ENCODE measurements at places on chromosomes 11 and 22. TPM values are rescaled to one million over a fixed set of nuclear protein-coding genes. Genes with fewer than 3 reads are reported as not detected.
A peak's percentile ranks its signal among the peaks of the same experiment; 100 is the strongest.

- no peak overlapping the region for H3K4me3 ChIP-seq
- no peaks in the 10 kb centered on the region for H3K36me3 ChIP-seq
- no peak for DNase-seq
These were observed 12.9 kb upstream of the CDKN1C start for GRCh38 chr11:2898366-2899079.

DNA sequence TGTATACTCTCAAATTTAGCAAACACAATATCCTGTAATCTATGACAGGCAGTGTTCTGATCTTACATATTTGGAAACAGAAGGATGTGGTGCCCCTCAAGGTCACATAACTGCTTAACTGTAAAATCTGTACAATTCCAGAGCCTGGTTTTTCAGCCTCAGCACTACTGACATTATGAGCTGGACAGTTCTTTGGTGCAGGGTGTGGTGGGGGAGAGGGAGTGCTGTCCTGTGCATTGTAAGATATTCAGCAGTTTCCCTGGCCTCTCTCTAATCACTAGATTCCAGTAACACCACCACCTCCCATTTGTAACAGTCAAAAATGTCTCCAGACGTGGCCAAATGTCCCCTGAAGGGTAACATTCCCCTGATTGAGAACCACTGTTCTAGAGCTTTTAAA lies 1.8 kb upstream of the OR5B21 start:
- H3K36me3 ChIP-seq: no peaks in the 10 kb centered on the region
- no peaks in the 10 kb centered on the region for H3K4me1 ChIP-seq
- no peak overlapping the region for H3K4me3 ChIP-seq

DNA sequence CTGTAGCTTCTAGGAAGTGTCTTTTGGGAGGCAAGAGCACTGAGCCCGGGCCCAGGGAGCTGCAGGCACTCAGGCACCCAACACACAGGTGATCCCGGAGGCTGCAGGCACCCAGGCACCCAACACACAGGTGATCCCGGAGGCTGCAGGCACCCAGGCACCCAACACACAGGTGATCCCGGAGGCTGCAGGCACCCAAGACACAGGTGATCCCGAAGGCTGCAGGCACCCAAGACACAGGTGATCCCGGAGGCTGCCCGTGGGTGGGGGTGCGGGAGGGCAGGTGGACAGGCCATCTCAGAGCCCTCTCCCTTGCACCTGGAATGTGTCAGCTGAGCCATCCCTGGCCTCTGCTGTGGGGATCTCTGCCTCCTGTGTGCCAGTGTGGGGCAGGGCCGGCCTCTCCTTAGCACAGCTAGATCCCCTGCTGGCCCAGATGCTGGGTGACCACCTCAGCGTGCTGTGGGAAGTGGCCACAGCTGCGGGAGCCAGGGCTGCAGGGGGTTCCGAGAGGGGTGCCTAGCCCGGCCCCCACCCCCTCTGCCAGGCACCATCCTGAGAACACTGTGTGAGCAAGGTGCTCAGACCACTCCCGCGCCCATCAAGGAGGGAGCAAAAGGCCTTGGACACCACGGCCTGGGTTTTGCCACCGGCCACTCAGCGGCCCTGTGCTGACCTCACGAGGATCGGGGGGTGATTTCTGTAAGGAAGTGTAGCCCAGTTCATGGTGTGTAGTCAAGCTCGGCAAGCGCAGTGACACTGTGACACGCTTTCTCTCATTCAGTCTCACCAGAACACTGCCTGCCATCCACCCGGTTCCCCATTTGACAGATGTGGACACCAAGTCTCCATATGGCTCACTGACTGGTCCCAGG lies 14.2 kb downstream of the MRGPRG start:
- no peak overlapping the region for H3K27ac ChIP-seq
- H3K27me3 ChIP-seq: peaks cover 96% of the 10 kb centered on the region
- no peak for DNase-seq
- no peaks in the 10 kb centered on the region for H3K36me3 ChIP-seq
- H3K4me3 ChIP-seq: no peak overlapping the region
- H3K4me1 ChIP-seq: peaks cover 3% of the 10 kb centered on the region

- no peaks in the 10 kb centered on the region for H3K36me3 ChIP-seq
- H3K27ac ChIP-seq: no peak overlapping the region
- H3K4me1 ChIP-seq: no peaks in the 10 kb centered on the region
- no peak for DNase-seq
- no peaks in the 10 kb centered on the region for H3K27me3 ChIP-seq
These were observed 1143.8 kb upstream of the TENM4 start for GRCh38 chr11:80584661-80585060.

DNA sequence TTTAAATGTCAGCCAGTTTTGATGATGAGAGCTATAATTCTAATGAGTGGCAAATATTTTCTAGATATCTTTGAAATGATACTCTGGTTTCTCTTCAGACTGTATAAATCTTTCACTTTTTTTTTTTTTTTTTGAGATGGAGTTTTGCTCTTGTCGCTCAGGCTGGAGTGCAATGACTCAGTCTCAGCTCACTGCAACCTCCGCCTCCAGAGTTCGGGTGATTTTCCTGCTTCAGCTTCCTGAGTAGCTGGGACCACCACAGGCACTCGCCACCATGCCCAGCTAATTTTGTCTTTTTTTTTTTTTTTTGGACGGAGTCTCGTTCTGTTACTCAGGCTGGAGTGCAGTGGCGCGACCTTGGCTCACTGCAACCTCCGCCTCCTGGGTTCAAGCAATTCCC lies 113.6 kb downstream of the TEAD1 start:
- peaks cover 28% of the 10 kb centered on the region for H3K36me3 ChIP-seq
- H3K4me1 ChIP-seq: peaks cover 12% of the 10 kb centered on the region
- H3K4me3 ChIP-seq: no peak overlapping the region
- no peaks in the 10 kb centered on the region for H3K27me3 ChIP-seq

- peak; percentile 37 for DNase-seq
- H3K4me3 ChIP-seq: no peak overlapping the region
- peaks cover 77% of the 10 kb centered on the region for H3K36me3 ChIP-seq
- H3K27me3 ChIP-seq: no peaks in the 10 kb centered on the region
- H3K4me1 ChIP-seq: no peaks in the 10 kb centered on the region
These were observed 5.5 kb downstream of the MRPL49 start for GRCh38 chr11:65127473-65128181.

LYVE1 gene
- not detected for total RNA-seq

ANO5 gene
- 9.5 TPM for total RNA-seq

GRCh38 chr22:48631288-48631863 lies 1196.3 kb downstream of the BRD1 start:
- no peaks in the 10 kb centered on the region for H3K36me3 ChIP-seq
- no peak overlapping the region for H3K4me3 ChIP-seq
- H3K4me1 ChIP-seq: peaks cover 12% of the 10 kb centered on the region
- H3K27ac ChIP-seq: no peak overlapping the region
- no peaks in the 10 kb centered on the region for H3K27me3 ChIP-seq

DNA sequence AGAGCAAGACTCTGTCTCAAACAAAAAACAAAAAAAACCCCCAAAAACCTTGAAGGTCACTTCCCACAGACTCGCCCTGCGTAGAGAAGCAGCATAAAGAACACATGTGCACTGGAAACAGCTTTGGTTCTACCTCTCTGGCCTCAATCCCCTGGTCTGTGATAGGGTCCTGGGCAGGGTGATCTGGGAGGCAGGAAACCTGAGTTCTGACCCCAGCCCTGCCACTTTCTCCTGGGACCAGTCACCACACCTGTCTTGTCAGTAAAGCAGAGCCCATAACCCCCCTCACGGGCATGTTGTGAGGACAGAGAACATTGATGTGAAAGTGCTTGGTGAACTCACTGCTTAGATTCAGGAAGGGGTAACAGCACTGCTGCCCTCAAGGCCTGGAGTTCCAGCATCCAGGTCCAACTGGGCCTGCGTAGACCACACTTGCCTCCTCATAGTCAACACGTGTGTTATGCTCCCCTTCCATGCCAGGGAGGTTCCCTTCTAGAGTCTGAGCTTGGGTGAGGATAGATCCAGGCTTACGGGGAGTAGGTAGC lies 11.4 kb downstream of the UCP2 start:
- H3K27me3 ChIP-seq: no peaks in the 10 kb centered on the region
- no peak for DNase-seq
- H3K4me1 ChIP-seq: no peaks in the 10 kb centered on the region
- no peak overlapping the region for H3K4me3 ChIP-seq
- H3K27ac ChIP-seq: no peak overlapping the region

GRCh38 chr22:44197271-44197670 lies 16.5 kb downstream of the PARVG start:
- H3K27ac ChIP-seq: no peak overlapping the region
- no peaks in the 10 kb centered on the region for H3K4me1 ChIP-seq
- H3K27me3 ChIP-seq: no peaks in the 10 kb centered on the region
- no peak for DNase-seq
- no peak overlapping the region for H3K4me3 ChIP-seq
- H3K36me3 ChIP-seq: no peaks in the 10 kb centered on the region

SOX6 gene
- total RNA-seq: 0.73 TPM

- no peak overlapping the region for H3K27ac ChIP-seq
- H3K4me3 ChIP-seq: no peak overlapping the region
- no peaks in the 10 kb centered on the region for H3K27me3 ChIP-seq
- peaks cover 23% of the 10 kb centered on the region for H3K36me3 ChIP-seq
- no peaks in the 10 kb centered on the region for H3K4me1 ChIP-seq
These were observed 25.7 kb downstream of the TTC12 start for GRCh38 chr11:113339929-113340589.

GRCh38 chr11:75463106-75463774 lies 30.2 kb upstream of the KLHL35 start:
- no peaks in the 10 kb centered on the region for H3K36me3 ChIP-seq
- peaks cover 14% of the 10 kb centered on the region for H3K4me1 ChIP-seq
- no peak overlapping the region for H3K4me3 ChIP-seq

- H3K4me1 ChIP-seq: peaks cover 3% of the 10 kb centered on the region
- H3K4me3 ChIP-seq: no peak overlapping the region
- no peaks in the 10 kb centered on the region for H3K27me3 ChIP-seq
- H3K36me3 ChIP-seq: peaks cover 45% of the 10 kb centered on the region
- H3K27ac ChIP-seq: no peak overlapping the region
- DNase-seq: no peak
These were observed 26.3 kb downstream of the APOL1 start for GRCh38 chr22:36279219-36279666.

DNA sequence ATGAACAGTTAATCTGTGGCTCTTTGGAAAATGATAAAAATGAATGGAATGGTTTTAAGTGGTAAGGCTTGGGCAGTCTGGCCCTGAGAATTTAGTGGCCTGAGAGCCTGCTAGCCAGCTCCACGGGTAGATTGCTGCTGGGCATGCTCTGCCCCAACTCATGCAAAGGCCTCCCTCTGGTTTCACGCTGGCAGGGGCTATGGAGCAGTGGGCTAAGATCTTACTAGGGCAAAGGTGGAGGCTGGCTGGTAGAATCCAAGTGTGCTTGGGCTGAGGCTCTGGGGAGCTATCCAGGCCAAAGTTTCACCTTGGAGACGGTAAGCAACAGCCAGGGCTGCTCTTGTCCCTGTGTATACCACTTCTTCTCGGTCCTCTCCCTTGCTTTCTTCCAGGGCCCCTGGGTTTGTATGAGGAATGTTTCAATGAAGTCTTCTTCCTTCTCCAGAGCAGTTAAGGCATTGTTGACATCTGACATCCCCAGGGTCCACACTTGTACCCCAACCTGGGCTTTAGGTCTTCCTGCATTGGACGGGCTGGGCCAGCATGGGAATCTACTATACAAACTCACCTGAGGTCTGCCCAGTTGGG lies 27.4 kb downstream of the UBE2L3 start:
- no peak overlapping the region for H3K27ac ChIP-seq
- no peaks in the 10 kb centered on the region for H3K4me1 ChIP-seq
- no peaks in the 10 kb centered on the region for H3K27me3 ChIP-seq
- DNase-seq: no peak

GRCh38 chr11:67418476-67419281 lies 3.2 kb downstream of the CARNS1 start:
- peaks cover 13% of the 10 kb centered on the region for H3K27me3 ChIP-seq
- no peak overlapping the region for H3K27ac ChIP-seq
- no peaks in the 10 kb centered on the region for H3K4me1 ChIP-seq
- H3K4me3 ChIP-seq: no peak overlapping the region
- no peak for DNase-seq
- H3K36me3 ChIP-seq: no peaks in the 10 kb centered on the region

- no peak overlapping the region for H3K27ac ChIP-seq
- no peak for DNase-seq
- H3K4me1 ChIP-seq: peaks cover 27% of the 10 kb centered on the region
- no peak overlapping the region for H3K4me3 ChIP-seq
- H3K27me3 ChIP-seq: no peaks in the 10 kb centered on the region
These were observed 41.2 kb downstream of the SNX19 start for GRCh38 chr11:130874955-130875531.

P4HA3 gene
- total RNA-seq: not detected

SIRT3 gene
- total RNA-seq: 28.6 TPM

DNA sequence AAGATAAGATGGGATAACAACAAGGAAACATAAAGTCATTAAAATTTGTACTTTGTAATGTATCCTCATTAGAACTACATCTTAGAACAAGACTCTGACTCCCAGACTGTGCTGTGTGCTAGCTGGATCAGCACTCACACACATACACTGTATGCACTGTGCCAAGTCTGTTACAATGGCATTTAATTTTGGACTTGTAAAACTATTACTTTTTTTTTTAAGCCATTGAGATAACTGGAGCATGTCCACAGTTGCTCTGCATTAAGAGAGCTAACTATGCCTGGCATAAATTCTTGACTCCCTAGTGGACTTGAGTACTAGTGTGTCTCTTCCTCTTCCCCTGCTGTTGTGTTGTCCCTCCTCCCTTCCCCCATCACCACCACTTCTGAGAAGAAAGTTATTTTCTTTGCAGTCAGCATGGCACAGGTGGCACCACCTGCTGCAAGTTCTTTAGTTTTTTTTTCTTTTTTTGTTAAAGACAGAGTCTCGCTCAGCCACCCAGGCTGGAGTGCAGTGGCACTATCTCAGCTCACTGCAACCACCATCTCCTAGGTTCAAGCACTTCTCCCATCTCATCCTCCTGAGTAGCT lies 268.6 kb downstream of the TMEM135 start:
- no peak overlapping the region for H3K4me3 ChIP-seq
- DNase-seq: no peak
- H3K27me3 ChIP-seq: no peaks in the 10 kb centered on the region
- H3K36me3 ChIP-seq: peaks cover 77% of the 10 kb centered on the region

GRCh38 chr22:31830721-31831070 lies 76.9 kb downstream of the DEPDC5 start:
- no peak overlapping the region for H3K27ac ChIP-seq
- no peaks in the 10 kb centered on the region for H3K4me1 ChIP-seq
- peaks cover 33% of the 10 kb centered on the region for H3K36me3 ChIP-seq
- no peak overlapping the region for H3K4me3 ChIP-seq

TSSK2 gene
- not detected for total RNA-seq

GRCh38 chr11:124951341-124951740 lies 2.7 kb upstream of the CCDC15 start:
- DNase-seq: no peak
- no peaks in the 10 kb centered on the region for H3K4me1 ChIP-seq
- no peak overlapping the region for H3K27ac ChIP-seq
- H3K4me3 ChIP-seq: no peak overlapping the region
- H3K36me3 ChIP-seq: no peaks in the 10 kb centered on the region

CHADL gene
- 1.3 TPM for total RNA-seq

DNA sequence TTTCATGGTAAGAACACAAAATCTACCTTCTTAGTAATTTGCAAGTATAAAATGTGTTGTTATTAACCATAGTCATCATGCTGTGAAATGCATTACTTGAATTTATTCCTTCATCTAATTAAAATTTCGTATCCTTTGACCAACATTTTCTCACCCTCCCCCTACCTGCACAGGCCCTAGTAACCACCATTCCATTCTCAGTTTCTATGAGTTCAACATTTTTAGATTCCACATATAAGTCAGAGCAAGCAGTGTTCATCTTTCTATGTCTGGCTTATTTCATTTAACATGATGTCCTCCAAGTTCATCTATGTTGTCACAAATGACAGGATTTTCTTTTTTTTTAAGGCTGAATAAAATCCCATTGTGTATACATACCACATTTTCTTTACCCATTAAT lies 43.5 kb upstream of the CCDC179 start:
- H3K27me3 ChIP-seq: no peaks in the 10 kb centered on the region
- no peaks in the 10 kb centered on the region for H3K36me3 ChIP-seq
- DNase-seq: no peak
- no peaks in the 10 kb centered on the region for H3K4me1 ChIP-seq
- no peak overlapping the region for H3K4me3 ChIP-seq
